ENCODE measurements at places on chromosomes 2 and 18. TPM values are rescaled to one million over a fixed set of nuclear protein-coding genes. Genes with fewer than 3 reads are reported as not detected.

Gene QPCT
- 1.9 TPM for total RNA-seq

Gene RNF125
- total RNA-seq = 31.9 TPM

Gene PSMD1
- 89.1 TPM for total RNA-seq

Gene GRHL1
- 1.0 TPM for total RNA-seq

Gene CETN1
- total RNA-seq = not detected

Gene EIPR1
- total RNA-seq = 44.7 TPM

Gene UGT1A6
- total RNA-seq = not detected

Gene TMEM198
- 1.8 TPM for total RNA-seq

Gene CRIM1
- total RNA-seq = 17.6 TPM

Gene REG3A
- total RNA-seq = not detected

Gene EFHD1
- total RNA-seq = 1.4 TPM

Gene R3HDM1
- 47.5 TPM for total RNA-seq

Gene XIRP2
- total RNA-seq = not detected

Gene CIB4
- not detected for total RNA-seq

Gene STARD6
- total RNA-seq = 0.20 TPM

Gene CYTIP
- 343 TPM for total RNA-seq

Gene ST6GAL2
- not detected for total RNA-seq

Gene NR4A2
- total RNA-seq = 14.8 TPM

Gene BCL11A
- not detected for total RNA-seq

Gene LIMS3
- 0.63 TPM for total RNA-seq

Gene AGXT
- total RNA-seq = not detected

Gene PSD4
- total RNA-seq = 388 TPM

Gene PDE1A
- not detected for total RNA-seq

Gene CPLX4
- total RNA-seq = not detected

Gene ERMN
- total RNA-seq = 3.7 TPM

Gene POU3F3
- total RNA-seq = not detected

Gene FN1
- total RNA-seq = 2.5 TPM

Gene NEU4
- not detected for total RNA-seq

Gene DSEL
- 0.06 TPM for total RNA-seq

Gene NOSTRIN
- total RNA-seq = not detected

Gene CPSF3
- total RNA-seq = 64.6 TPM

Gene YPEL5
- 26.5 TPM for total RNA-seq

Gene HOXD10
- total RNA-seq = not detected

Gene LYPD6B
- not detected for total RNA-seq

Gene ANKRD30BL
- not detected for total RNA-seq

Gene ELOA2
- not detected for total RNA-seq

Gene PCARE
- total RNA-seq = not detected

Gene ASB1
- total RNA-seq = 35.6 TPM

Gene HRH4
- not detected for total RNA-seq

Gene RAB17
- total RNA-seq = not detected

Gene KHK
- 8.8 TPM for total RNA-seq

Measured in activated CD8-positive, alpha-beta memory T cell treated with anti-CD3 and anti-CD28 coated beads, Interleukin-2, amount 10 ng/mL, durations not matched to agents 7 days and 5 days (primary cell).